ENCODE measurements at places on chromosomes 4 and X.

DNA sequence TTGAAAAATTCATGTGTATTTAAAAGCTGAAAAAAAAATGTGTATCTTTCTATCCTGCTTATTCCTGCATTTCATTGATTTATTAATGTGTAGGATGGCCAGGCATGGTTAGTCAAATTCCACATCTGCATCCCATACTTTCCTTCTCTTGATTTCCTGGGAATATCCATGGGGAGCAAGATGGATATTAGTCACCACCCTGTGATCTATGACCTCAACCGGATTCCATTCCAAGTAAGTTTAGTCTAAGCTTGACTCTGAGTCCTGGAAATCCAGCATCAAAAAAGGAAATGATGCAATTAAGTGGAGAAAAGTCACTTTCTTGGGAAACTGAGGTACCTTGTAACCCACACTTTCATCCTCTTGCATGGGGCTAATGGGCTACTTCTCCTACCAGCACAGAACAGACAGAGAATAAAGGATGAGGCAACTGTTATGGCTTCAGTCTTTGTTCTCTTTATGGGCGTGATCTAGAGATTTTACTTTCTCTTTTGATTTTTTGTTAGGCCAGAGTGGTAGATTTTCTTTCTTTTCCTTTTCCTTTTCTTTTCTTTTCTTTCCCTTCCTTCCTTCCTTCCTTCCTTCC, 17.1 kb upstream of the BEX4 start:
- DNase-seq = no peak

DNA sequence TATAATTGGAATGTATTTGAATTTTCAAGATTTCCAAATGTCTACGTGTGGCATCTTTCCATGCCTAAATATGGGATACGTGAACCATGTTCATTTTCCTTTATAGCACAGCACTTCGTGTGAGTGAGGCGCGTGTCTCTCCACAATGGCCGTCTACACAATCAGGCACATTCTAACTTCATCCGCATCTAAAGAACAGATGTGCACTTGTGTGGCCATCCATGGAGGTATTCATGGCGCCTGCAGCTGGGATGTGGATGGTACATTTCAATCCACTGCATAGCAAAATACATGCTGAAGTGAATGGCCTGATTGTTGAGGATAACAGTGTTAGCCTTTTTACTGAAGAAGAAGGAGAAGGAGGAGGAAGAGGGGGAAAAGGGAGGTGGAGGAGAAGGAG, 34.5 kb upstream of the TRIM2 start:
- no peak for DNase-seq

- no peak for DNase-seq
Measured at GRCh38 chrX:20514358-20514757, 247.6 kb upstream of the RPS6KA3 start.

GRCh38 chr4:41647383-41647782, 101.1 kb downstream of the PHOX2B start:
- no peak for DNase-seq

DNA sequence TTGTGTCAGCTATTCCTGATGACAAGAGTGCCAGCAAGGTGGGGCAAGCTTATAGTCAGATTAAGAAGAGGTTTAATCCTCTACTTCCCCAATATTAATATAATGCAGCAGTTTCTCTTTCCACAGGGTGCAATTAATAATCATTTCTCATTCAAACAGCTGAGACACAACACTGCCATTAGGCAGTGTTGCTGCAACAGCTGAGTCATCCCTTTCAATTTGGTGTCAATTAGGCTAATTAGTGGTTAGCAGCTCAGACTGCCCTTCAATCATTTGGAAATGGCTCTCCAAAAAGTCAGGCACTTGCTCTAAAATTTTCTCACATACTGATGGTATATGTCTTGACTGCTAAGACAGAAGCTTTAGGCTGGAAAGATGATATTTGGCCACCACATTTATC, 265.7 kb upstream of the FAM241A start:
- DNase-seq = no peak

GRCh38 chr4:106355193-106355592, 13.4 kb downstream of the GIMD1 start:
- DNase-seq = no peak

GRCh38 chr4:950136-951020, 18.1 kb downstream of the TMEM175 start:
- no peak for DNase-seq

GRCh38 chrX:39857780-39858179, 240.0 kb downstream of the BCOR start:
- DNase-seq = peak; percentile 71

- no peak for DNase-seq
Measured at GRCh38 chr4:141329174-141329569, 108.5 kb downstream of the ZNF330 start.

GRCh38 chr4:48255959-48256342, 13.7 kb downstream of the TEC start:
- DNase-seq = no peak

- no peak for DNase-seq
Measured at GRCh38 chrX:153353416-153353815, 19.5 kb downstream of the ZNF275 start.

DNA sequence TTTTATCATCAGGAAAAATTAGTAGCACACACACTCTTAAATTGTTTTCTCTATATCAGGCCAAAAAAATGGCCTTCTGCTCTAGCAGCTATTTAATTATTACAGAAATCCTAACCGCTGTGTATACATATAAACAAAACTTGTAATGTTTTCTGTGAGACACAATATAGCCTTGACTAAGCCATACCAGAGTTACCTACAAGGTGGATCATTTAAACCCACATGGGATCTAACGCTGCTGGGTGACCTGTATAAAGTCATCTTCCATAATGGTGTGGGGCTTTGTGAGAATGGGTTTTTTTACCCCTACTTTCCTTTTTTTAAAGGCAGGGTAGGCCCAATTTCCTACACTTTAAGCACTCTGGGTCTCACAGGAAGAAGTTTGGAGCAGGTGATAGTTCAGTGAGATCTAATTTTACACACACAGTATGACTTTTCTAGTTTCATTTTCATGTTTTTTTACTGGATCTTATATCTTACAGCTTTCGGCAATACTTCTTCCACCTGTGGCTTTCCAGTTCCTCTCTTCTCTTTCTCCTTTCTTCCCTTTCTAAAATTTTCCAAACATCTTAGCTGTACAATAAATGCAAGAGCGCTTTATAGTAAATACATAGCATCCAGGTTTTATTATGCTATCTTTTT, 66.9 kb upstream of the MMAA start:
- no peak for DNase-seq

DNA sequence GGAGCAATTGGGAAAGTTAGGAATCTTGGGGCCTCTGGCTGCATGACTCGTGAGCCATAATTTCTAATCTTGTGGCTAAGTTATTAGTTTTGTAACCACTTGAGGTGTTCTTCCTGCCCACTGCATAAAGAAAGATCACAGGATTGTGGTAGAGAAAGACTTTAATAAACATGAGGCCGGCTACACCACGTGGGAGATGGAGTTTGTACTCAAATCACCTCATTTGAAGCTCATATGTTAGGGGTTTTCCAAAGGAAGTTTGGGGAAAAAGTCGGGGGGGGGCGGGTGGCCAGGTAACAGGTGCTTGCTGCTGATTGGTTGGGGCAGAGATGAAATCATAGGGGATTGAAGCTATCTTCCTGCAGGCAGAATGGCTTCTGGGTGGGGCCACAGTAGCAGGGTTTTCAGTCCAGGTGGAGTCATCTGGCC, 287.8 kb downstream of the ZNF674 start:
- no peak for DNase-seq

DNA sequence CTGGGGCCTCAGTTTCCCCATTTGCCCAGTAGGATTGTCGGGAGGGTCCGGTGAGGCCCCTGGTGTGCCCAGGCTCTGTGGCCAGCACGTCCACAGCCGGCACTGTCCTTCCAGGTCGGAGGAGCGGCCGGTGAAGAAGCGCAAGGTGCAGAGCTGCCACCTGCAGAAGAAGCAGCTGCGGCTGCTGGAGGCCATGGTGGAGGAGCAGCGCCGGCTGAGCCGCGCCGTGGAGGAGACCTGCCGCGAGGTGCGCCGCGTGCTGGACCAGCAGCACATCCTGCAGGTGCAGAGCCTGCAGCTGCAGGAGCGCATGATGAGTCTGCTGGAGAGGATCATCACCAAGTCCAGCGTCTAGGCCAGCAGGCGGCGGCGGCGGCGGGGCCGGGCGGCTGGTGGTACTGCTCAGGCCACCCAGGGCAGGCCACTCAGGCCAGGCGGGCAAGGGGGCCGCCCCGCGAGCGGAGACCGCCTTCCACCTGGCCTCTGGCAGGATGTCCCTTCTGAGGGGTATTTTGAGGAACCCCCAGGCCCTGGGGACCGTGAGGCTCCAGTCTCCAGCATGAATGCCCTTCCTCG, 6.7 kb downstream of the MSANTD1 start:
- DNase-seq = no peak

DNA sequence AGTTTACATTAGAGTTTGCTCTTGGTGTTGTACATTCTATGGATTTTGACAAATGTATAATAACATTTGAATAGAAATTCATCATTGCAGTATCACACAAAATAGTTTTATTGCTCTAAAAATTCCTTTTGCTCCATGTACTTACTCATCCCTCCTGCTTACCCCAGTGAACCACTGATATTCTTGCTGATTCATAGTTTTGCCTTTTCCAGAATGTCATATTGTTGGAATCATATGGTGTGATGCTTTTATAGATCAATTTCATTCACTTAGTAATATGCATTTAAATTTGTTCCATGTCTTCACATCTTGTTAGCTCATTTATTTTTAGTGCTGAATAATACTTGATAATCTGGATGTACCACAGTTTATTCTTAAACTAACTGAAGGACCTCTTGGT, 1593.2 kb downstream of the C4orf33 start:
- no peak for DNase-seq

DNA sequence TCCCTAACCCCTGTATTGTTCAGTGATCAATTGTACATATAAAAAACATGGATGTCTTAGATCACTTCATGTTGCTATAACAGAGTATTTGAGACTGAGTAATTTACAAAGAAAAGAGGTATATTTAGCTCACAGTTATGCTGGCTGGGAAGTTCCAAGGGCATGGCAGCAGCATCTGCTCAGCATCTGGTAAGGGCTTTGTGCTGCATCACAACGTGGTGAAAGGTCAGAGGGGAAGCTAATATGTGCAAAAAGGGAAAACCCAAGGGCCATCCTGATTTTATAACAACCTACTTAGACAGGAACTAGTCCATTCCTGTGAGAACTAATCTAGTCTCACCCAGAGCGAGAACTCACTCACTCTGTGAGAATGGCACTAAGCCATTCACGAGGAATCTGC, 128.2 kb upstream of the OTUD4 start:
- DNase-seq = no peak
